Peyer's patch (tissue), 4 donors: ENCODE measurements at places on chromosomes 6 and 20. TPM values are rescaled to one million over a fixed set of nuclear protein-coding genes. Genes with fewer than 3 reads are reported as not detected.

EFCAB8 gene
- not detected for total RNA-seq

SIRPB2 gene
- 6.7 TPM for total RNA-seq

SLC22A16 gene
- total RNA-seq, result not detected

GPX5 gene
- total RNA-seq, result not detected

ENPP5 gene
- 5.1 TPM for total RNA-seq

DNA sequence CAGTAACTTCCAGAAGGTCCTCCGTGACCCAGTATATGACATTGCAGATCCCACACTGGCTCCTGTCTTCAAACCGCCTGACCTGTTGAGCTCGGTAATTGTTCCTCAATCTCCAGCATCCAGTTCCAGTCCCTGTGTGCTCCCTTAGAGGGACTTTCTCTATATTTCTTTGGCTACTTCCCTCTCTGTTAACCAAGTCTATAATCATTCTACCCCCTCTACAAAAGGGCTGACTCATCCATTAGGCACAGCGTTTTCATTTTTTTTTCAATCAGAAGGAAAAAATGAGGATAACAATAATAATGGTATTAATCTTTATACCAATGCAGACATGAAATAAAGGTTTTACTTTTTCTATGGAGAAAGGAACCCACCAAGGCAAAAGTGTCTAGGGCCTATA lies 69.3 kb downstream of the FAM229B start:
- no peak for DNase-seq

DNA sequence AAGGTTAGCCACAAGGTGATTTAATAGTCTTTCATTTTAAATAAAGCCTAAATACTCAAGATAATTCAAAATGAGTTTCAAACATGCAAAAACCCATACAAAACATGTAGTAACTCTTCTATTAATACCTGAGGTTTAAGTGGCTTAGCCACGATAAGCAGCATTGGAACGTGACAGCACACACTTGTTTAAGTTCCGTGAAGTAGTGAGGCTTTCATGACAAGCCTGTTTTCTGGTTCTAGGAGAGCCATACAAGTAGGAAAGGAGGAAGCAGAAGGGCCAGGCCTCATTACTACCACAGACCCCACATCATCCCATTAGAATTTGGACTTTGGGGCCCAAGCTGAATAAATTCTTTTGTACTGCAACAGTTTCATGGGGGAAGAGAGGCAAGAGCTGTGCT lies 54.3 kb upstream of the PRND start:
- no peak for DNase-seq

- no peak for DNase-seq
Measured at GRCh38 chr20:51286758-51287157, 255.8 kb downstream of the NFATC2 start.

DNA sequence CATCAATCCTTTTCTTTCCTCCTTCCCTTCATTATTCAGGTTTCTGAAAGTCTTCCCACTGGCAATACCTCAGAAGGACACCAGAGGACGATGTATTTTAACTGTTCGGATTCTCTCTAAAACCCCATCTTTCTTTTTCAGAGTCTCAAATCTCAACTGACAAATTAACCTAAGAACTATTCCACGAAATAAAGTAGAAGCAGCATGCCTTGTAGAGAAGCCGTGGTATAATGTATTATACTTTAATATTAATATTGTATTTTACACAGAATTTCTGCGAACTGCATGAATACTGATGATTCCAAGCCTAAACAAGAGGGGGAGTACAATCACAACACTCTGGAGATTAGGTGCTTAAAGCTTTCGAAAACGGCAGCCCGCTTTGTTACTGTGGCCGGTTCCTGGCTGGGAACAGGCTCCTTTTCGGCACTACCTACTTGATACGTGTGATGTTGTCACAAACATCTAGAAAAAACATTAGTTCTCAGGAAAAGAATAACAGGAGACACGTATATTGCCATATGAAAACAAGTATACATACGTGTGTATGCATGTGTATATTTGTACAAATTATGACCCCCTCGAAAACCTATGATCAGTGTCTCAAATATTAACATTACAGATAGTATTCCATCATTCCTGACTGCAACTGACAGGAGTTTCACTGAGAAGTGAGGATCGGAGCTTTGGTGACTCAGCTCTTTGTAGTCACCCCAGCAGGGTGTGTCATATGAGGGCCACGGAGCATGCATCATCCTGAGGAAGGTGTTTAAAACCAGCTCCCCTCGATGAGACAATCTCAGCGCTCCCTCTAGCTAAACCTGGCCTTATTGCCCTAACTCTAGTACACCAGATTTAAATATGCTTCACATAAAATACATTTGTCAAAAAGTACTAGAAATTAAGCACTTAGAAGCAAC lies 319.7 kb upstream of the TCF21 start:
- peak; percentile 49 for DNase-seq

DNA sequence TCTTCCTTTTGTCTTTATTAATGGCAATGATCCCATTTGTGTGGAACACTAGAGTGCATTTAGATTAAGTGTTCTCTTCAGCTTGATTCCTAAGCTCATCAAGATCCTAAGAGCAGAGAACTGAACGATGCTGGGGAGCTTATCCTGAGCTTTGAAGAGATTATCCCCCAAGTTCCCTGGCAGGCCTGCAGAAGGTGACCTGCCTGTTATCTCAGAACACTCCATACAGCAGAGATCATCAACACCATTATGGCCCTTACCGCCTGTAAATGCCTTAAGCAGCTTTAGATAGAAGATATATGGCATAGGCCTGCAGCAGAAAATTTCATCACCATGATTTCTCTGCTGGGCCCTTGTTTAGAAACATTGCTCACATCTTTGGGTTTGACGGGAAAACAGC lies 779.9 kb upstream of the MAP3K7 start:
- DNase-seq, result no peak

GRCh38 chr6:47151232-47151898 lies 109.2 kb upstream of the ADGRF1 start:
- DNase-seq, result no peak
